Cardiac atrium fibroblast (primary cell): ENCODE measurements at places on chromosomes 16 and 17. TPM values are rescaled to one million over a fixed set of nuclear protein-coding genes. Genes with fewer than 3 reads are reported as not detected.

The SPHK1 gene
- 46.9 and 52.3 TPM in 2 replicates for total RNA-seq

The LONP2 gene
- 28.2 and 40.0 TPM in 2 replicates for total RNA-seq

The STH gene
- total RNA-seq = not detected in 2 replicates

The XAF1 gene
- total RNA-seq = 3.2 and 4.4 TPM in 2 replicates

The KRTAP9-2 gene
- not detected in 2 replicates for total RNA-seq

The CD68 gene
- 19.3 and 30.1 TPM in 2 replicates for total RNA-seq

The CCL8 gene
- total RNA-seq = 0.16 TPM in 1 of 2 replicates, not detected in the other

The SLC39A11 gene
- total RNA-seq = 21.2 and 32.5 TPM in 2 replicates

The ULK2 gene
- total RNA-seq = 7.1 and 15.7 TPM in 2 replicates

The IRX3 gene
- total RNA-seq = 2.3 and 12.2 TPM in 2 replicates

The CCL17 gene
- total RNA-seq = not detected in 2 replicates

The UBE2O gene
- total RNA-seq = 15.0 and 19.0 TPM in 2 replicates

The WSB1 gene
- 91.5 and 129 TPM in 2 replicates for total RNA-seq

The CCDC154 gene
- not detected in 2 replicates for total RNA-seq

The MEFV gene
- not detected in 2 replicates for total RNA-seq

The LGALS3BP gene
- total RNA-seq = 105 and 128 TPM in 2 replicates

The SDK2 gene
- total RNA-seq = not detected in 2 replicates

The SNX20 gene
- total RNA-seq = not detected in 2 replicates

The CDH13 gene
- 228 and 248 TPM in 2 replicates for total RNA-seq

The CTRB1 gene
- total RNA-seq = not detected in 2 replicates

The ATF7IP2 gene
- total RNA-seq = 0.49 and 0.90 TPM in 2 replicates

The TBC1D3B gene
- 1.9 TPM in 1 of 2 replicates, not detected in the other for total RNA-seq

The RASD1 gene
- 6.5 and 10.8 TPM in 2 replicates for total RNA-seq

The TEX14 gene
- not detected in 2 replicates for total RNA-seq

The NPIPB8 gene
- total RNA-seq = not detected in 2 replicates

The TMEM88 gene
- total RNA-seq = 0.72 TPM in 1 of 2 replicates, not detected in the other

The KRT15 gene
- total RNA-seq = 9.6 TPM in 1 of 2 replicates, not detected in the other

The ANKRD40CL gene
- total RNA-seq = not detected in 2 replicates

The QPRT gene
- total RNA-seq = 1.3 and 4.7 TPM in 2 replicates

The CORO6 gene
- 4.7 and 5.1 TPM in 2 replicates for total RNA-seq

The SMIM5 gene
- total RNA-seq = not detected in 2 replicates

The PERCC1 gene
- not detected in 2 replicates for total RNA-seq

The NRN1L gene
- total RNA-seq = not detected in 2 replicates

The HSPB9 gene
- not detected in 2 replicates for total RNA-seq

The CHST6 gene
- 0.72 and 0.97 TPM in 2 replicates for total RNA-seq

The MYADML2 gene
- total RNA-seq = not detected in 2 replicates

The HS3ST6 gene
- total RNA-seq = not detected in 2 replicates

The CCL4L2 gene
- total RNA-seq = not detected in 2 replicates

The MRPS34 gene
- total RNA-seq = 65.7 and 84.4 TPM in 2 replicates

The FOXF1 gene
- total RNA-seq = 0.16 TPM in 1 of 2 replicates, not detected in the other

The RGS11 gene
- total RNA-seq = 4.9 and 5.2 TPM in 2 replicates

The KRT17 gene
- 0.54 and 0.65 TPM in 2 replicates for total RNA-seq

The KRT24 gene
- total RNA-seq = not detected in 2 replicates

The PRKAR1A gene
- total RNA-seq = 129 and 138 TPM in 2 replicates

The EPOP gene
- 5.0 and 8.1 TPM in 2 replicates for total RNA-seq

The PYY gene
- not detected in 2 replicates for total RNA-seq
